Suppressor macrophage (primary cell): ENCODE measurements at places on chromosomes 16 and 17.

GRCh38 chr16:7597677-7598076 is 265.0 kb downstream of the RBFOX1 start:
- DNase-seq: no peak

- DNase-seq: no peak
These were observed 2.8 kb upstream of the NOS2 start for GRCh38 chr17:27802962-27803680.

DNA sequence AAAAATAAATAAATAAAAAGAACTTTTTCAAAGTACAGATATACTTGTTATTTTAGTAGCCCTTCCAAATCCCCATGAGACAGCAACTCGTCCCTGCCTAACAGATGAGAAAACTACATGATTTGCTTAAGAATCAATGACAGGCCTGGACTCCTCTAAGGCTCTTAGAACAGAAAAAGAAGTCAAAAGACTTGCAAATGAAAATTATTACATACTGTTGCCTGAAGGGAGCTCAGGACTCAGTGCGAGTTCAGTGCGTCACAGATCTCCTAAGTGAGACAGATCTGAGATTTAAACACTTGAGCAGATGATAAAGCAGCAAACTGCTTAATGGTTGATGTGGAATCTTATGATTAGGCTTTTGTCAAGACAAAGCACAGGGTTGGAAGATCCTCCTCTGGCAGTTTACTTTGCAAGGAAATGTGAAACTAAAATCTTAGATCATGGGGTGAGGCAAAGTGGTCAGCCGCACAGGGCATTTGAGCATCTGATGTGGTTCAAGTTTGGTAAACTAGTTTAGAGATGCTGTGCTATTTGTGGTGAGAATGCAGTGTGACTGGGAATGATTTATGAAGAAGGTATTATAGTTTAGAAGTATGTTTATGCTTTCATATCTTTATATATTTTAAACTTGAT is 138.1 kb downstream of the TRIM37 start:
- no peak for DNase-seq

DNA sequence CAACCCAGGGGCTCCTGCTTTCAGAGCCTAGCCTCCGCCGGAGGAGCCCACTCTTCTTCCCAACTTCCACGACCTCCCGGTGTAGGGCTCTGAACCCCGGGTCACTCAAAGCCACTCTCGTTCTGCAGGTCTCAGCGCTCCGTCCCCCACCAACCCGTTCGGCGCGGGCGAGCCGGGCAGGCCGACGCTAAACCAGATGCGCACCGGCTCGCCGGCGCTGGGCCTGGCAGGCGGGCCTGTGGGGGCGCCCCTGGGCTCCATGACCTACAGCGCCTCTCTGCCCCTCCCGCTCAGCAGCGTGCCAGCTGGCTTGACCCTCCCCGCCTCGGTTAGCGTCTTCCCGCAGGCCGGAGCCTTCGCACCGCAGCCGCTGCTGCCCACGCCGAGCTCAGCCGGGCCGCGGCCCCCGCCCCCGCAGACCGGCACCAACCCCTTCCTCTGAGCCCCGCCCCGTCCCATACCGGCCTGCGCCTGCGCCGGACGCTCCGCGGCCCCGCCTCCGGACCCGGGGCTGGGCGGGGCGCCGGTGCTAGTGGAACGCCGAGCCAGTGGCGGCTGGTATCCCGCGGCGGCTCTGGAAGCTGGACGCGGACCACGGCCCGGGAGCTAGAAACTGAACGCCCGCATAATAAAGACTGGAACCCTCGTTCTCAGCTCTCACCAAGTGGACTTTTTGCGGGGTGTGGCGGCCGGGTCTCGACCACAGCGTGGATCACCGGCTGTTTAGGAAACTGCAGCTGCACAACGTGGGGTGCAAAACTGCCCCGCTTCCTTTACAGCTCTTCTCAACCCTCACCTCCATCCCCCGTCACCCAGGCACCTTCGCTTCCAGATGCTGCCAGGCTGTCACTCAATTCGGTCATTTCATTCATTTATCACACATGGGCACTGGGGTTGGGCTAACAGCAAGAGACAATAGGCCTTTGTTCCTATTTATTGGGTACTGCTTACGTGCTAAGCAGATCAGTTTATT is 5.0 kb upstream of the SPATA20 start:
- peak; percentile 87 for DNase-seq

GRCh38 chr16:50497592-50497991 is 50.6 kb upstream of the NKD1 start:
- no peak for DNase-seq

DNA sequence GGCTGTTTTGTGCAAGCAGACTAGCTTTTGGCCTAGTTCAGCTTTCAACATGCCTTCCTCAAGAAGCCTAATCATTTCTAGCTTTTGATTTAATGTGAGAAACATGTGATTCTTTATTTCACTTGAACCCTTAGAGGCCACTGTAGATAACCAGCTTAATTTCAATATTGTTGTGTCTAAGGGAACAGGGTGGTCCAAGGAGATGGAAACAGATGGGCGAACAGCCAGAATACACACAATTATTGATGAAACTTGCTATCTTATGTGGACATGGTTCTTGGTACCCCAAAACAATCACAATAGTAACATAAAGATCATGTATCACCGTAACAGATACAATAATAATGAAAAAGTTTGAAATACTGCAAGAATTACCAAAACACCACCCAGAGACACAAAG is 4.8 kb downstream of the NPRL3 start:
- no peak for DNase-seq

GRCh38 chr16:30656974-30657865 is 1.0 kb upstream of the FBRS start:
- no peak for DNase-seq

DNA sequence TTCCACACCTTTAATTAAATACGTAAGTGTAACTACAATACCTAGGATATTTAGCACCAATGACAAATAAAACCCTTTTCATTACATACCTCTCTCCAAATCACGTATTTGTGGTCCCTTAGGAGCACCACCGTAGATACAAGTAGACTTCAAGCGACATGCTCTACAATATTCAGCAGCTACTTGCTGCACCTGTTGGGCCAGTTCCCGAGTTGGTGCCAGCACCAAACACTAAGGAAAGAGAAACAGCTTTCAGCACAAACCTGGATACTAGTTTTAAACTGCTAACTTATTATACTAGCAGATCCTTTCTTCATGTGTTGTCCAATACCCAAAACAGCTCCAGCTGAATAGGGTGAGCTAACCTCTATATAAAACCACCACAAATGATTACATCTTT is 2.7 kb downstream of the DDX5 start:
- no peak for DNase-seq

GRCh38 chr16:84942786-84943185 is 68.5 kb downstream of the ZDHHC7 start:
- DNase-seq: no peak

- DNase-seq: no peak
These were observed 345 bp downstream of the TSC2 start for GRCh38 chr16:2048116-2048543.

- DNase-seq: no peak
These were observed 29.3 kb downstream of the PELP1 start for GRCh38 chr17:4674685-4674998.
